ENCODE measurements at places on chromosomes 2 and 18. TPM values are rescaled to one million over a fixed set of nuclear protein-coding genes. Genes with fewer than 3 reads are reported as not detected.

DNA sequence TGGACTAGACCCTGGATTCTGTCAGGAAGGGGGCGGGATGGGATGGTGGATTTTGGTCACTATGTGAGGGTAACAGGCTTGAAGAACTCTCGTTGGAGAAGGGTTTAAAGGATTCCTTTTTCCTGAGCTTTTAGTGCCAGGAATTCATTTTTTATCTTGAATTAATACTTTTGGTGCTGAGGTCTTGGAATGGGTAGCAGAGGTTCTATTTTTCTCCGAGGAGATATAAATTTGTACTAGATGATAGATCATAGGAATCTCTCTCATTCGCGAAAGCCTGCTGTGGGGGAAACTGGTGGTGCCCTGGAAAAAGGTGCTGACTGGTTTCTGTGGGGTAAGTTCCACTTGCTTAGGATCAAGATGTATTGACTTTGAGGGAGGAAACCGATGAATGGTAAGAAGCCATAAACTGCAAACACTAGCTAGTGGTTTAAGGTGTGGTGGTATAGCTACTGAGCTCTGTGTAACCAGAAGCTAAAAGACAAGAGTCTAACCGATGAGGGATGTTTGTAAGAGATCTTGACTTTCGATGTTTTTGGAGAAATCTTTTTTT is 706 bp downstream of the AGPS start:
- no peak for DNase-seq

DNA sequence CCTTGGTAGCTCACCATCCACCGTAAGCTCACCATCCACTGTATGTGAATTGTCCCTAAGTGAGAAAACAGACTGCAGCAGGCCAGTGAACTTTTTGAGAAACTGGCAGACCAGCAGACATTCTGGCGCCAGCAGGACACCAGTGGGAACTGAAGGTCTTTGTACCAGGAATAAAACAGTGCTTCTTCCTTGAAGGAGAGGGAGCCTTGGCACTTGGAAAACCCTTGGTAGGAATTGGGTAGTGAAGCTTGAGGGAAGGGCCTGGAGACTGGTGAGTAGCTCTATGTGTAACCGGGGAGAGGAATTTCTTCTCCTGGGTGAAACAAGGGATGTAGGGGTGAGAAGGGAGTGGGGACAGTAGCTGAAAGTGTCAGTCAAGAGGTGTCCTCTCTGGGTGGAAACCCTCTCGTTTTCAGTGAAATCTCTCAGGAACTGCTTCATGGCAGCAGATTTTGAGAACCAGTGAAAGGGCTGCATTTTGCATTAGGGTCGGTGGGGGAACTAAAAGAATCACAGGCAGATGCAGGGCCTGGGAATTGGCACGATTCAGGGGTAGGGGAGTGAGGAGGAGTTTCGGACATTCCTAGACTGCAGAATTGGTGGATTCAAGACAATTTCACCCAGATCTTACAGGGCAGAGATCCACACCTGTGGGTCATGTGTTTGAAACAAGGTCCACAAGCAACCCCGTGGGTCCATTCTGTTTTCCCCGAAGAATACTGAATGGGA is 131.5 kb upstream of the DLX2 start:
- no peak for DNase-seq

DNA sequence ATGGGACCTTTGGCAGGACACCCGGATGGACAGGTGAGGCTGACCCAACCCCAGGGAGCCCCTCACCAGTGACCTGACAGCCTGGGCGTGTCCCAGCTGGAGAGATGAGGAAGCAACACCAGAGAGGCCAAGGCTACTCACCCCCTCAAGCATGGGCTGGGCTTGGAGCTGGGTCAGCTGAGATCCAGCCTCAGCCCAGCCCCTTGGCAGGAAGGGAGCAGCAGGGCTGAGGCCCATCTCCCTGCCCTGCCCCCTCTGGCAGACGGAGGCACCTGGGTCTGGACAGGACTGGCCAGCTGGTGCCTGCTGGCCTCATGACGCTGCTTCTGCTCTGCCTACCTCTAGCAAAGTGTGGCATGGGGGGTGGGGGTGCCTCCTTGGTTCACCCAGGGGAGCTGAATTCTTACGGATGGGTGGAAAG is 37.8 kb downstream of the HS6ST1 start:
- no peak for DNase-seq

DNA sequence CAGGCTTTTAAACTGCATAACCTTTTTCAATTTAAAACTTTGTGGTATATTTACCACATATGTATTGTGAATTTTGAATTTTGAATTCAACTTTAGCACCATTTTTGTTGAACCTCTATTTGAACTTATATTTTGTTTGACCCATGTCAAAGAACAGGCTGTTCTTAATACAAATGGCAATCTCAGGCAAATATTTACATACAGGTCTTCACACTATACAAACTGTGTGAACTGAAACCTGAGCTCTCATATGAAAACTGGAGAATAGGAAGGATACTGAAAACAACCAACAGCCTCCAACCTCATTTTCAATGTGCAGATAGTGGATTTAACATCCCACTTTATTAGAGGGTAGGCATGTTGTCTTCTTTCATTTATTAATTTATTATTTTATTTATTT is 491.8 kb downstream of the KCNJ3 start:
- no peak for DNase-seq

- DNase-seq = no peak
Observed at GRCh38 chr2:183348492-183348891, 224.2 kb downstream of the NUP35 start.

DNA sequence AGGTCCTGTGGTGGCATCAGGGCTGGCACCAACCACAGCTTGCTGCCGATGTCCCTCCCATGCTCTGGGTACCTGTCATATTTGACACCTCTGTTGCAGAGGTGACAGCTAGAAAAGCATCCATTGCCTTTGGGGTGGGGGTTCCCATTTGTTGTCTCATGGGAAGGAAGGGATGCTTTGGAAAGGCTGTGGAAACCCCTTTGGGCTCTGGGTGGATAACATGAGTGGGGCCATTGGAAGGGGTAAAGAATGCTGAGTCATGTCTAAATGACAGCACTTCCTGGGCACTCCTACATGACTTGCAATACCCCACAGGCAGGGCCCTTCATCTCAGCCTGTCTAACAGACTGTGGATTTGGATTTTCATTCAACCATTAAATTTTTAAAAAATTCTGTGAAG is 27.8 kb downstream of the CTIF start:
- DNase-seq = no peak

DNA sequence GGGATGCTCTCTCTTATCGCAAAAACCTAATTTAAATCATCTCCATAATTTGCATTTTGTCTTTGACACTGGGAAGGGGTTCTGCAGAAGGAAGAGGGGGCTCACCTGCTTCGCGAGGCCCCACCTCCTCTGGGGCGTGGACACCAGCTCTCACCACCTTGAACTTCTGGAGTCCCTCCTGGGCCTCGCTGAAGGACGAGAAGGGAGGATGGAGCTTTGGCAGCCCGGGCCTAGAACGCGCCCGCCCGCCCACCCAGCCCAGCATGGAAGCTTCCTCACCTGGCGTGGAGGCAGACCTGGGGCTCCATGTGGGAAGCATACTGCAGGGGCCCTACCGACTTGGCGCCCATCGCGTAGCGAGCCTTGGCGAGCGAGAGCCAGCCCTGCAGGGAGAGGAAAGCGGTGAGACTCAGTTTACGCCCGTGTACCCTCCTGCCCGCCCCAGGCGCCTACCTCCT is 1.1 kb upstream of the IMP4 start:
- DNase-seq = no peak

GRCh38 chr2:219868635-219869034 is 241.2 kb downstream of the SLC4A3 start:
- DNase-seq = no peak

DNA sequence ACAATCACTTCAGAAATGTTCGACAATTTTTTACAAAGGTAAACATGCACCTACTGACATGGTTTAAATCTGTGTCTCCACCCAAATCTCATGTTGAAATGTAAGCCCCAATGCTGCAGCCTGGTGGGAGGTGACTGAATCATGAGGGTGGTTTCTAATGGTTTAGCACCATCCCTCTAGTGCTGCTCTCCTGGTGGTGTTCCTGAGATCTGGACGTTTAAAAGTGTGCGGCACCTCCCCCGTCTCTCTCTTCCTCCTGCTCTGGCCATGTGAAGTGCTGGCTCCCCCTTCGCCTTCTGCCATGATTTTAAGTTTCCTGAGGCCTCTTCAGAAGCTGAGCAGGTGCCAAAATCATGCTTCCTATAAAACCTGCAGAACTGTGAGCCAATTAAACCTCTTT is 28.3 kb downstream of the MAP3K2 start:
- DNase-seq = no peak

DNA sequence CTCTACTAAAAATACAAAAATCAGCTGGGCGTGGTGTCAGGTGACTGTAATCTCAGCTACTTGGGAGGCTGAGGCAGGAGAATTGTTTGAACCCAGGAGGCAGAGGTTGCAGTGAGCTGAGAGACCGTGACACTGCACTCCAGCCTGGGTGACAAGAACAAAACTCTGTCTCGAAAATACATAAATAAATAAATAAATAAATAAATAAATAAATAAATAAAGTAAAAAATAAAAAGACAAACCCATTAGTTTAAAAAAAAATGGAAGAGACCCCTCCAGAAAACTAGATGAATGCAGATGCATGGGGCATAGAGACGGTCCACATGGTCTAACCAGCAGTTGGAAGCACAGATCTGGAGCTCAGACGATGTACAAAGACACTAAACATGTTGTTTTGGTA is 18.1 kb downstream of the TMEM163 start:
- no peak for DNase-seq

MC2R gene
- total RNA-seq = not detected

MTCL1 gene
- total RNA-seq = 24.7 TPM

HAUS1 gene
- 47.3 TPM for total RNA-seq

Data from mesothelial cell of epicardium (in vitro differentiated cells).